ENCODE measurements at places on chromosomes 3 and 15.
A peak's percentile ranks its signal among the peaks of the same experiment; 100 is the strongest.

- DNase-seq = peak; percentile 21
Observed at GRCh38 chr3:119221779-119222320, 18.8 kb downstream of the B4GALT4 start.

DNA sequence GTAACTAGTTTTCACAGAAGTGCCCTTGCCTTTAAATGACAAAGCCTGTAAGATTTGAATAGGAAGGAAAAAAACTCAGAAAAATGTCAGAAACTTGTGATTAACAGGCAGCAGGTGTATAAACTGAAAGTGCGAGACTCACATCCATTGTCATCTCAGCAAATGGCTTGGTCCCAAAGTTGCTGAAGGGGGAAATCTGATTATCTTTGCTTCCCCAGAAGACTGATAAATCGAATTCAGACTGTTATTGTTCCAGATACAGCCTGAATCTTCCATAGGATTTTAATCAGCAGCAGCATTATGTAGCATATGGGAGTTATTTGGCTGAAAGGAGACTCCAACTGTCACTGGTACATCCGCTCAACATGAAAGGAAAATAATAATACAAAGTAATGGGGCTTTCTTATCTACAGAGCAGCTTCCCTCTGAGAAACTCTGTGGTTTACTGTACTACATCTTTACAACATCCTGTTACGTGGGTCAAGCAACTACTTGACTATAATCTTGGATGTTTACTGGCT is 550.4 kb upstream of the CCDC54 start:
- no peak for DNase-seq

GRCh38 chr15:36479200-36479896 is 100.1 kb upstream of the CDIN1 start:
- no peak for DNase-seq

DNA sequence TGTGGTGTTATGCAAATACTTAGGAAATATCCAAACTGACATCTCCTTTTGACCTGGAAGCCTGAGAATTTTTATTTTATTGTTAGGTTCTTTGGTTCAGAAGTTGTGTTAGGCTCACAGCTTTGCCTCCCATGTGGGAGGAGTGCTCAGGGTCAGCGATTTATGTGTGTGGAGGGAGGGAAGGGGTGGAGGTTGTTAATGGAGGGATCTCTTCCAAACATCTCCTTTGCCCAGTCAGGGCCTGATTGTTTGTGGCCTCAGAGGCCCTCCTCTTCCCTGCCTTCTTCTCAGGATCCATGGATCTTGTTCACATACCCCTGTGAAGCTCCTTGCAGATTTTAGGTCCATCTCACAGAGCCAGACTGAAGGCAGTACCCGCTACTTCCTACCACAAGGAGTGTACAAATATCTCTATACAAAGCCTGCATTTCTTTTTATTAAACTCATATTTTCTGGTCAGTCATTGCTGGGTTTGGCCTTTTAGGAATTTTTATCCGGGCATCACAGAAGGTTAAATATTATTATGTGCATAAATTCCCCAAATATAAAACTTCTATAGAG is 40.3 kb downstream of the BBX start:
- DNase-seq = no peak

- no peak for DNase-seq
Observed at GRCh38 chr3:20222274-20222673, 36.3 kb upstream of the SGO1 start.

DNA sequence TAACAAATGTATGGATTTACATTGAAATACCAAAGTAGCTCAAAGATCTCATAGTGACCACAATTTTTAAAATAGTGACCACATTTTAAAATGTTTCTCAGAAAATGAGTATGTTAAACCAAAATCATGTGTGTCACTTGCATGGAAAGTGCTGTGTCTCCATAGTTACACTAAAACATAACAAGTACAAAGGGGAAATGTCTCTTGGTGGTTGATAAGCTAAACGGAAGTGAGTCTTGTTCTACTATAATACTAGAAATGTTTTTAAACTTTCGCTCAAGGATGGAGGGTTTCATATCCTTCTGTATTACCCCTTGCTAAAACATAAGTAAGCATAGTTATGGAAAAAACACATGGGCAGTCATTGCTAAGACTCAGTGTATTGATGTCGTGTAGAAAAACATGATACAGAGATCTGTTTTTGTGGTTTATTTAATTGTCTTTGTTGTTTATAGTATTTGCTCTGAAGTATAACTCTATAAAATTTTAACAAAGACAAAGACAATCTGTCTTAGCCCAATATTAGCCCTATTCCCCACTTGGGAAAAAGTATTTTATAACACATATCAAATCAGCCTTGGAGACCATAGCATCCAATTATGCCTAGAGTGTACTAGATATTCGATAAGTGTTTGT is 27.0 kb upstream of the DENND4A start:
- DNase-seq = peak; percentile 17

- no peak for DNase-seq
Observed at GRCh38 chr3:183116025-183116614, 16.8 kb upstream of the MCCC1 start.

DNA sequence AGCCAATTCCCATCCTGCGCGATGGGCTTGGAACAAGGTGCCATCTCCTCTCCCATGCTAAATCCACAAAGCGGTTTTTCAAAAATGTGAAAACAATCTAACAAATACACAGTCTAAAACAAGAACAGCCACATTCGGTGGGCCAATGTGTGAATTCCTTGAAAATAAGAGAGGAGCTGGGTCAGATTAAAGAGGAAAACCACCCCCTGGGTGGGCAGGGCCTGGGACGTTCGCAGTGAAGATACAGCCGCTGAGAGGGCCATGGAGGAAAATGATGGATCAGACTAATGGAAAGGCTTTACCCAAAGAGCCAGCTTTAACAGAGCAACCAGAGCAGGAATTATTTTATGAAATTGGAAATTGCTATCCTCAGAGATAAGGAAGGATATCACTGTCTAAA is 27.4 kb downstream of the PRR20G start:
- DNase-seq = no peak

- DNase-seq = no peak
Observed at GRCh38 chr3:112751061-112751460, 95.6 kb downstream of the CD200R1L start.

- peak; percentile 33 for DNase-seq
Observed at GRCh38 chr15:95448531-95449229, 881.8 kb upstream of the NR2F2 start.

DNA sequence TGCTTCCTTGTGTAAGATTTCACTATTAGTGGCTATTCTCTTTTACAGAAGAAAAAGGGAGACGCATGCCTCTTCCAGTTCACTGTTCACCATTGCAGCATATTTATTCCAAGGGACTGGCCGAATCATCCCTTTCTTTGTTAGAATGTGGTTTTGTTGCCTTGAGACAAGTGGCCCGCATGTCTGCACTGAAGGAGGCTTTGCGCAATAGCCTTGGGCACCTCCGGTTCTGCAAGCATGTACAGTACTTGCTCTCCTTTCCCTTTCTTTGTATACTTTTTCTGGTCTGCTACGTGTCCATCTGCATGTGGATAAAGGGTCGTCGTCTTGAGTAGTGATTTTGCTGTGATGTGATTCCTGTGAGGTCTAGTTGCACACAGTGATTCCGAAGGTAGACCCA is 43.0 kb downstream of the FLNB start:
- DNase-seq = peak; percentile 85

GRCh38 chr15:63987796-63988378 is 58.4 kb downstream of the DAPK2 start:
- no peak for DNase-seq

DNA sequence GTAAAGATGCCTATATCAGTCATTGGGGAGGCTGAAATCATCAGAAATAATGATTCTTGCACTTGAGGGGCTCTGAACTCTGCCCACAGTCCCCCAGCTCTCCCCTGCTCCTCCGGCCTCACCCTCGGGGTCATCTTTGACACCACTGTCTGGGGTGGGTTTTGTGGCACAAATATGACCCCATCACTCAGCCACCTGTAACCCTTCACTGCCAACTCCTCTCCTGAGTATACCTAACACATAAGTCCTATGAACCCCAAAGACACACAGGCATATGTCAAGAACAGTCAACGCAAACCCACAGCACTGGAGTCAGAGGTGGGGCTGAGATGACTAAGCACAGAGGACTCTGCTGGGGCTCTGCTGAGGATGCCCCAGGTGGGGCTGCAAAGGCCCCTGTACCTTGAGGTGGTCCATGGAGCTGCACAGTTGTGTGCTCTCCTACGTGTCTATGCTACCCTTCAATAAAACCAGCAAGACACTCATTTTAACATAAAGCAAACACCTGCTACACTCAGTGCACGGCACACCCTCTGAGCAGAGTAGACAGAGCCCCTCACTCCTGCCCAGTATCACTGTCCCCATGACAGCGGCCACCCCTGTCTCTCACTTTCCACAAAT is 29.9 kb downstream of the SLC41A3 start:
- no peak for DNase-seq

DNA sequence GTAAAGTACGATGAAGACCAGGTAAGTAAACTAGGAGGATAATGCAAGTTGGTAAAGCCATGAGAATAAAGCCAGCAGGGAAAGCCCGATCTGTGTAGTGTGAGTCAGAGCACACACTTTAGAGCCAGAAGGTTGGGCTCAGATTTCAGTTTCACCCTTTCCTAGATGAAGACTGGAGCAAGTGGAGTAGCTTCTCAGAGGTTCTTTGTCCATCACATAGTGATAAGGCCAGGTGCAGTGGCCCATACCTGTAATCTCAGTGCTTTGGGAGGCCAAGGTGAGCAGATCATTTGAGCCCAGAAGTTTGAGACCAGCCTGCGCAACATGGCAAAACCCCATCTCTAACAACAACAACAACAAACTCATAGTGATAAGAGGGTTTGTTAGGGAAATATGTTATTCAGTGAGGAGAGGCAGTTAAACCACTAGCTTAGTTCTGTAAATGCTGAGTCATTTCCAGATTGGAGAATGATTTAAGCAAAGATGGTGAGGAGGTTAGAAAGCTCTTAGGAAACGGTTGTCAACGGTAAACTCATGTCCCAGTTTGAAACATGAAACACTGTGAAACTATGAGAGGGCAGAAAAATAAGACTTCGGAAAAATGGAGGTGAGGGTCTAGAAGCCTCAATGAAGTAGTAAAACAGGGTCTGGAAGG is 39.0 kb downstream of the IL12A start:
- DNase-seq = peak; percentile 67

GRCh38 chr3:190058521-190059241 is 62.0 kb downstream of the P3H2 start:
- peak; percentile 61 for DNase-seq

- peak; percentile 30 for DNase-seq
Observed at GRCh38 chr3:72446218-72447058, 401.8 kb downstream of the SHQ1 start.

GRCh38 chr15:38699633-38700230 is 135.1 kb upstream of the RASGRP1 start:
- peak; percentile 59 for DNase-seq

DNA sequence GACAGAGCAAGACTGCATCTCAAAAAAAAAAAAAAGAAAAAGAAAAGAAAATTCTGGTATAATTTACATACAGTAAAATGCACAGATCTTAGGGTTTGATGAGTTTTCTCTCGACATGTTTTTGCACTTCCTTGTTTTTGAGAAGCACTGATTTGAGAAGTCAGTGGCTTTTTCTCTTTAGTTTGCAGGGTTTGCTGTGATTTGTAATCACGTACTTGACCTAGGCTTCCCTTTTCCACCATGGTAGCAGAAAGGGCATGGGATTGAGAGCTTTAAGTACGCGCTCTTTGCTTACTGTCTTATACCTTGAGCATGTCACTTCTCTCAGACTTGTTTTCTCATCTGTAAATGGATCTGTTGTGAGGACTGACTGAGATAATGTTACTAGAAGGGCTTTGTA is 4.1 kb downstream of the VHL start:
- DNase-seq = no peak

DNA sequence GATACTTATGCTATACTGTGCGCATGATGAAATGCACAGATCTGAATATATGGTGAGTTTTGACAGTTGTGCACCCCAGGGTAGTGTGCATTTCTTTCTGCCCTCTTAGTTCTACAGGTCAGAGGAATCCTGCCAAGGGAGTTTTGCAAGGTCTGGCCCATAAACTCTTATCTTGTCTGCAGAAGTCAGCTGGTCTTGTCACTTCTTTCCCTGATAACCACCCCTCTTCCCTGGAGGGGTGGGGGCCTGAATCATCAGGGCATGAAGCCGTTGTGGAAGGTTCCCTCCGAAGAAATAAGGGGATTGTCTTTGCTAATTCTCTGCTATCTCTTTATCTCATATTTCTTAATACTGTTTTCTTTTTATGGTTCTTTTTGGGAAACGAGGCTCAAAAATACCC is 30.4 kb downstream of the TRIM71 start:
- no peak for DNase-seq

- DNase-seq = no peak
Observed at GRCh38 chr3:71942432-71943187, 157.7 kb upstream of the PROK2 start.

GRCh38 chr3:61357902-61358301 is 106.7 kb upstream of the FHIT start:
- DNase-seq = no peak

DNA sequence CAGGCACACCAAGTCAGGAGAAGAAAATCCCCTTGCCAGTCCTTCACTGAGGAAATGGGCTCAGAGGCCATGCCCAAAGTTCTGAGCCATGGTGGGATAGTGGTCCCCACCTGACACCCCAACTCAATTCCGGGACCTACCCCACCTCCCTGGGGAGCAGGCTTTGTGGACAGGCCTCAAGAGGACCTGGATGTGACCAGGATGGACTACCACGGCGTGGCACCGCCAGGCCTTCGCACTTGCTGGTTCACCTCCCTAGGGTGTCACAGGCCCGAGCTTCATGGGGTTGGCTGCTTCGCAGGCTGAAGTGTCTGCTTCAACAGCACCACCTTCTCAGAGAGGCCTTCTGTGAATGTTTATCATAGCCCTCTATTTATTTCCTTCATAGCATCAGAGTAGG is 31.7 kb downstream of the POC1A start:
- DNase-seq = no peak

GRCh38 chr15:59847968-59848367 is 156.1 kb upstream of the FOXB1 start:
- DNase-seq = no peak

DNA sequence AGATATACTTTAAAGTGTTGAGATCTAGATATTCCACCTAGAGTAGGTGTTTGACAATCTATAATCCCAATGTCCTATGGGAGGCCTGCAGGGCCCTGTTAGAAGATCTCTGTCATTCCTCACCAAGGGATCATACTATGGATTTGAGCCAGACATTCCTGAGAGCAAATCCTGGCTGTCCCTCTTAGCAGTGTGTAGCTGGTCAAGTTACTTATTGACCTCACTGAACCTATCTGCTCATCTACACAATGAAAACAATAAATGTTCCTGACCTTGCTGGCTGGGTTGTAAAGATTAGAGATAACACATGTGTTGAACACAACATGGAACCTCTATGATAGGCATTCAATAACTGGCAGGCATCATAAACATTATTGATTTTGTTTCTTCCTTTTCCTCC is 265.6 kb upstream of the ATP11B start:
- DNase-seq = no peak

DNA sequence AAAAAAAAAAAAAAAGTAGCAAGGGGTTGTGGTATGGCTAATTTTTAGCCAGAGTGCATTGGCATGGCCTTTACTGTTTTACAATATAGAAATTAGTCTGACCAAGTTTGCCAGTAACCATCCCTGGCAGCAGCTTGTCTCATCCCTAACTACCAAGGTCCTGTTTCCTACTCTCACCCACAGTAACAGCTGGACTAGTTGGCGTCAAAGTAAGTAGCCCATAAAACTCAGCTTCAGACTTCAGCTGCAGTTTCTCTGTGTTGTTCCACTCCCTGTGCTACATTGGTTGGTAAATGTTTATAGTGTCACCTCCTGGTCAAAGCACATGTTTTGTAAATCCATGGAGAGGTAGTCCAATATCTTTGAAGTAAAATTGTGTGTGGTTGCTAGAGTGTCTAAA is 691.3 kb downstream of the ZPLD1 start:
- no peak for DNase-seq

- DNase-seq = no peak
Observed at GRCh38 chr15:38610748-38611147, 46.1 kb upstream of the RASGRP1 start.
